ENCODE measurements at places on chromosomes 16 and 17.

DNA sequence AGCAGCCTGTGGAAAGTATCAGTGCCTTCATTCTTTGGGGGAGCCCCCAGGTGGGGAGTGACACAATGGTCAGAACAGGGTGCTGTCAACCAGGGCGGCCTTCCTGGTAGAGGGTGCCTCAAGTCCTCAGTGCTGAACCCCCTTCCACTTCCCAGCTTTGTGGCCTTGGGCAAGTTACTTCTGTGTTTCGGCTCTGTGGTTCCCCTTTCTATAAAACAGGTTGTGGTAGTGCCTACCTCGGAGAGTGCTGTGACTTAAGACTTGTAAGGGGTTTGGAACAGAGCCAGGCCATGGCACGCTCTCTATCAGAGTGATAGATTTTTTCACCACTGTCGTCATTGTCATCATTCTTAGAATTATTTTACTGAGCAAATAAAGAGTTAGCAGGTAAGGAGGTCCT is 141.1 kb downstream of the CCDC182 start:
- DNase-seq = peak; percentile 62

DNA sequence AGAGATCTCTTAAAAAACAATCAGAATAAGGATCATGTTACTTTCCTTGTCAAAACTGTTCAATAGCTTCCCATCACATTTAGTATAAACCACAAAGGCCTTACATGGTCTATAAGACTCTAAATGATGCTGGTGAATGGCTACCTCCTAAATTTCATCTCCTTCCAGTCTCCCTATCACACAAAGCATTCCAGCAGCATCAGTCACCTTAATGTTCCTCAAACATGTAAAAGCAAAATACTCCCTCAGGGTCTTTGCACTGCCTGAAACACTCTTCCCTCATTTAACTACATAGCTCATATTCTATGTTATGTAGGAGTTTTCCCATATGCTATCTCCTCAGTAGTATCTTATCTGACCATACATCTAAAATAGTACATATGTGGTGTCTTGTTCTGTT is 53.5 kb upstream of the INTS2 start:
- DNase-seq = no peak

- DNase-seq = no peak
Observed at GRCh38 chr17:70407506-70407905, 238.2 kb downstream of the KCNJ2 start.

DNA sequence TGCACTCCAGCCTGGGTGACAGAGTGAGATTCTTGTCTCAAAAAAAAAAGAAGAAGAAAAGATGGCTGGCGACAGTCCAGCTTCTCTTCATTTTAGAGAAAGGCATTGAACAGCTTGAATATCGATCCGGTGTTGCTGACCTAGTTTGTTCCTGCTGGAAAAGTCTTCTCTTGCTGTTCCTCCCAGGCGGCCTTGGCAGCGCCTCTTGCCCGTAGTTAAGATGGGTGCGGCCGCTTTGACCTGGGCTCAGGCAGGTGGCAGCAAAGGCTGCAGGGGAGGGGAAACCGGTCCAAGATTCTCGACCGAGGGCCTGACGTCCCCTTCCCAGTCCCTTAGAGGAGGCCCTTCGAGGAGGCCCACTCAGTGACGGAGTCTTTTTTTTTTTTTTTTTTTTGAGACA is 3.8 kb upstream of the ZNF764 start:
- no peak for DNase-seq

GRCh38 chr16:2482249-2482648 is 7.3 kb downstream of the TBC1D24 start:
- no peak for DNase-seq

GRCh38 chr17:81040791-81041337 is 5.9 kb downstream of the BAIAP2 start:
- peak; percentile 35 for DNase-seq

Measured in CD8-positive, alpha-beta T cell (primary cell).